ENCODE measurements at places on chromosomes 3 and 15.

GRCh38 chr15:73560501-73561117 lies 72.6 kb downstream of the NPTN start:
- peak; percentile 8 for DNase-seq

GRCh38 chr15:56971571-56971970 lies 53.1 kb downstream of the TCF12 start:
- DNase-seq: no peak

GRCh38 chr15:90423801-90424319 lies 35.8 kb downstream of the IQGAP1 start:
- no peak for DNase-seq

DNA sequence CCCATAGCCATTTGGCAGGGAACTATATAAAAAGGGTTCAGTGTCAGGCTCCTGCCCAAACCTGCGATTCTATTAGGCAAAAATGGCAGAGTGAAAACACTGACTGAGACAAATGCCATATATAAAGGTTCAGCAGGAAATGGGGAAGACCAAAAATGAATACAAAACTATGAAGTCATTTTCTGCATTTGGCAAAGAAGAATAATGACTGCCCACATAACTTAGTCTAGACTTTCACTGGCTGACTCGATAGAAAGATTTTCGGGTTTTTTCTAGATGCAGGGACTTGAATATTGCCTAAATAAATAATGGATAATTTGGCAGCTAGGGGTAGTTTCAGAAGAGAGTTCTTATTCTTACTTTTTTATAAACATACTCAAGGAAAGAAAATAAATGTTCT lies 178.0 kb downstream of the TPRG1 start:
- DNase-seq: no peak

- DNase-seq: no peak
Observed at GRCh38 chr3:143166376-143166775, 46.8 kb downstream of the CHST2 start.

DNA sequence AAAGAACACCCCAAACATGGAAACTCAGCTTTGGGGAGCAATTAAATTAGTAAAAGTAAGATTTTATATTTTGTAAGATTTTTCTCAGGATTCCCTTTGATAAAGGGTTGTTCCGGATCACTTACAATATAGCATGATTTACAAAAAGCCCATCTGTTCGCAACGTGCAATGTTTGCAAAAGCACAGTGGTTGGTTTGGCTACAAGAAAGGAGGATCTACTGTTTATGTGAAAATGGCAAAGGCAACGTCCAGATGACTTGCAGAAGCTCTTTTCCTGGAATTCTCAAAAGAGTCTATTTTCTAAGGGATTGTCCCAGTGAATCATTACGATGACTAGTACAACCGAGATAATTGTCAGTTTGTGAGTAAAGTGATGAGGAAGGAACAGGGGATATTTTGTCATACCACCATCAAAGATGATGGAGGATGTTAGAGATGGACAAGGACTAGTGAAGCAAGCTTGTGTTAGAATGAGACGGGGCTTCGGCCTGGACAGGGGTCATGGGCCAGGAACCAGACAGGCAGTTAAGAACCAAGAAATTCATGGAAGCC lies 71.6 kb downstream of the CRYGS start:
- DNase-seq: no peak

GRCh38 chr3:5141760-5142159 lies 19.7 kb downstream of the ARL8B start:
- DNase-seq: no peak

DNA sequence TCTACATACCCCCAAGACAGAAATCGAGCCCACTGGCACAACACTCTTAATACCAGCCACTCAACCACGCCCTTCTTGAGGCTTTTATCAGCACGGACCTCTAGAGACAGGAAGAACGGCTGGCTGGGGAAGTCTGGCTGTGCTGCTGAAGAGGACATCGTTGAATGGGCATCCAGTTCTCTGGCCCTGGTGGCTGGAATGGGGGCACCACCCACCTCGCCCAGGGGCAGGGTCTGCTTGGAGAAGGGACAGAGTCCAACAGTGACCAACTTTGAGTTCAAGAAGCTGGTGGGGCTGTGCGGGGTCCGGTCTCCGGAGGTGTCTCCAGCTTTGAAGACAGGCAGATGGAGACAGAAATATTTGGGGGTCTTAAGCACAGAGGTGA lies 77.5 kb downstream of the ATP10A start:
- no peak for DNase-seq

- DNase-seq: no peak
Observed at GRCh38 chr3:191085091-191085490, 114.0 kb upstream of the OSTN start.

DNA sequence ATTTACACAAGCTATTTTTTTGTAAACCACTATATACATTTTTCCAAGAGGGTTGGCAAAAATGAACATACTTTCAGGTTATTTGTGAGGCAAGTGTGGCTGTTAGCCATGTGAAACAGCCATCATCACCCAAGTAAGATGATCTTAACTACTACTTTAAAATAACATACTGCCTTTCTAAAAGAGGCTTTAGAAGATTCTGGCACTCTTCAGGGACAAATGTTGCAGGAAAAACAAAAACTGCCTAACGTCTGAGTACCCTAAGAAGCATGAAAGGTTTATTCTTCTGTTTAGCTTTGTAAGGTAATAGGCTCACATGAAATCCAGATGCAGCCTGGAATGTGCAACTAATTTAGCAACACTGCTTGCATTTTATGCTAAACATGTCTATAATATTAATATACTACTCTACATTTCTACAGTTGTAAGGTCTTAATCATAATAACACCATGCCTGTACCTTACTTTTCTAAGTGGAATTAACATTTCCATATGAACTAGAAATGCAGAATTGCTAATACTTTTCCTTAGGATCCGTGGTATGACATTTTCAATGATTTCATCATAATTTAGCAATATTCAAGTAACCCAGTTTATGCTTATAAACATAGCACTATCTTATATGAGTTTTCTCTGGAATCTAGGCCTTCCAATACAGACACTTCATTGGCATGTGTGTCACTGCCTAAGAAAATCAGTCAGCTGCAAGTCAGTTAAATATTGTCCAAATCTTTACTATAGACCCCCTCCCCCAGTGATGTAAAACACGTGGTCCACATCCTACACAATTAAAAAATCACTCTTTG lies 4.5 kb upstream of the LSAMP start:
- no peak for DNase-seq

DNA sequence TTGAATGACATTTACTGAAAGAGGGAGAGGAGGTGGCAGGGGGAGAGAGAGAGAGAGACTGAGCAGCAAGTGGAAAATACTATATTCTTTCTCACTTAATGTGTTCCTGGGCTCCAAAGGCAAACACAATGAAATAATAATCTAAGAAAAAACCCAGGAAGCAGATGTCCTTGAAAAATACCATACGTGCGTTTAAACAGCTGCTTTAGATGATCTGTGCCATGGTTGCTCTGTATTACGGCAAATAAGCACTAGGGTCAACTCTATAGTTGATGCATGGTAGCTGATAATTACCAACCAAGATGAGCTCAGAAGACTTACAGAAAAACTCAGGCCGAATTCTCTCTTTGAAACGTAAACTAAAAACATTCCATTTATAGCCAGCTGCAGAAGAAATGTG lies 410.3 kb upstream of the TBL1XR1 start:
- DNase-seq: no peak

DNA sequence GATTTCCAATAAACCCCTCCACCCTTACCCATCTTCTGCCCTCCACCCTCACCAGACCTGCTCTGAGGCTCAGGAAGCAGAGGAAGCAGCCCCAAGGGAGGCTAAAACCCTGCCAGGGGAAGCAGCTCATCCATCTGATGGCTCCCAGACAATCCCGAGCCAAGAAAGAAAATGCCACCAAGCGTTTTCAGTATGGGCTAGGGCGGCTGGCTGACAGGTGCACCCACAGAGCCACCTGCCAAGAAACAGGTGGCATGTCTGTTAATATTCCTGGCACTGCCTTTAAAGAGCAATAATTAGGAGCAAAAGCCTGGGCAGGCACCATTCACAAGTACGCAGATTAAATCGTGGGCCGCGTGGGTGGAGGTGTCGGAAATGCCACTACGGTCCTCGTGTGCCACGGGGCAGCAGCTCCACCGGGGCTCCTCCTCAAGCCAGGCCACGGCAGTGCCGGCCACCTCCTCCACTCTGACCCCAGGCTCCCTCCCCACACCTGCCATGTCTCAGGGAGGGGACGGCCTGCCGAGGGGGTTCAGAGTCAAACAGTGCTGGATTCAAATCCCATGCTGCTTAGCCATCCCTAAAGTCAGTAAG lies 23.9 kb upstream of the GRIP2 start:
- DNase-seq: no peak

GRCh38 chr3:63876260-63876659 lies 12.6 kb downstream of the ATXN7 start:
- DNase-seq: no peak

DNA sequence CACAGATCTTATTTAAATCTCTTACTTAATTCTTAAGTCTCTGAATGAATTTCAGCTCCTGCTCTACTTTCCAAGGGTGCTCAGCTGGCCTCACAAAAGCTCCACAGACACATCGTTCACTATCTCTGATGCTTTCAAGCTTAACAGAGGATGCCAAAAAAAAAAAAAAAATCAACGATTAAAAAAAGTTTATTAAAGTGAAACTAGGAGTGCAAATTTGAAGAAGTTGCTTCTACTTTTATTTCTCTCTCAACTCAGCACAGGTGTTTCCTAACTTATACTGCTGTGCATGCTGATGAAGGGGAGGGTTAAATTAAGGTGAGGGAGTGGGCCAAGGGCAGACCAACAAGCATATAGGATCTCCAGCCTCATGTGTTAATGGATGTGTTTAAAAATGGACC lies 157.2 kb downstream of the TIGIT start:
- DNase-seq: no peak

DNA sequence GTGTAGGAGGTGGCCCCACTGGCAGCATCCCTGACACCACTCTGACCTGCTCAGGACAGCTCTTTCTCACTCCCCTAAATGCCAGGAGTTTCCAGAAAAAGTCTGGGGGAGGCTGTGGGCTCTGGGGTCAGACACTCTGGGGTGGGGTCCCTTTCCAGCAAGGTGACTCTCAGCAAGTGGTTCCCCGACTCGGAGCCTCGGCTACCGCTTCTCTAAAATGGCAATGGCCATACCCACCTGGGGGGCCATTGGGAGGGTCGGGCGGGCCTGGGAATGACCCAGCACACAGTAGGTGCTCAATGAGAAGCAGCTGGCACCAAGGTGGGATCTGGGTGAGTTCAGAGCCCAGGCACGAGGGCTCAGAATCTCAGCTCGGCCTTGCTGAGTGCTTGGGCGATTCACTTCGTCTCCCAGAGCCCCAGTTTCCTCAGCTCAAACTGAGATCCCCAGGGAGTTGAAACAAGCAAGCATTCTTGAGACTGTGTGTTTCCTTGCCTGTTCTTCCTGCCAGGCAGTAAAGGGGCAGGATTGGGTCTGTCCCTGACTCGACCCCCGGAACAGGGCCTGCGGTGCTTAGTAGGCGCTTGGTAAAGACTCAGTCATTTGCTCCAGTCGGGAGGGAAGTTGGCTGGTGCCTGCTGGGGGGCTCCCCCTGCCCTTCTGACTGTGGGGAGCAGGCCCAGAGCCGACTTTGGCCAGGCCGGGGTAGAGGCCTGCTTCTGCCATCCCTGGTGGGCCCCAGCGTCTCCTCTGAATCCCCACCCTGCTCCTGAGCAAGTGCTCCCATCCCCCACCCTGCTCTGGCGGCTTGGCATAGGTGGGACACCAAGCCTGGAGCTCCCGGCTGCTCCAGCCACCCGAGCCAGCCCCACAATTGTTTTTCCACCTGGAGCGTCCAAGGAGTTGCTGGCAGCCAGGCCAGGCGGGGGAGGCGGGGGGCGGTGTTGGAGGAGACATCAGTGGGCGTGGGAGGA lies 32.9 kb upstream of the FBLN2 start:
- no peak for DNase-seq

DNA sequence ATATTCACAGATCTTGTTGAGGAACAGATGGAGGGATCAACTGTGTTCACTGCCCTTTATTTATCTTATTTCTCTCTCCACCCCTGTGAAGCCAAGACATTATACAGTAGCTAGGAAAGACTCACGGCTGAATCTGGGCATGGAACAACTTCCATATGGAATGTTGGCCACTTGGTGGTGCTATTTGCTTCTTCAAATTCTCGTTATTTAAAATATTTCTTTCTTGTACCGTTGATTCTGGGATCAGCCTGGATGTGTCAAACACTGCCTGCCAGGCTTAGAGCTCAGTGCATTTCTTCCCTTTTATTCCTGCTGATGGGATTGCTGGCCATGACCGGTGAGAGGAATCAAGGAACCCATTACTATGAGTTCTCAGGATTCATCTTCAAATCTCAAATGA lies 17.5 kb upstream of the GASK1A start:
- DNase-seq: peak; percentile 16

DNA sequence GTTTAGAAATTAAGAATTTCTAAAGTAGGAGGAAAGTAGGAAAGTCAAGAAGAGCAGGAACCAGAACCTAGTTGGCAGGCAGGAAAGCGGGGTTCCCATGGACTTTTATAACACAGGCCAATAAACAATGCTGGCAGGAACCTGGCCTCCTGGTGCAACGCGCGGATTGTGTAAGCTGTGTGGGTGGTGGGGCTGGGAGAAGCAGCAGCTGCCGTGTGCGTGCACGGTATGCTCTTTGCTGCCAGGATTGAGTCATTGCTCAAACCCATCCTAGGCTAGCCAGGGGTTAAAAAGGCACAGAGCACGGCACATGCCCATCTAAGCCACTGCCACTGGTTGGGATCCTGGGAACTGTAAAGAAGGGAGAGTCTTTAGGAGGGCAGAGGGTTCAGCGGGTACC lies 209.9 kb upstream of the RGMA start:
- DNase-seq: no peak

- DNase-seq: no peak
Observed at GRCh38 chr3:30248423-30248822, 358.0 kb upstream of the TGFBR2 start.

- peak; percentile 60 for DNase-seq
Observed at GRCh38 chr15:76987896-76988860, 6.7 kb upstream of the PSTPIP1 start.

DNA sequence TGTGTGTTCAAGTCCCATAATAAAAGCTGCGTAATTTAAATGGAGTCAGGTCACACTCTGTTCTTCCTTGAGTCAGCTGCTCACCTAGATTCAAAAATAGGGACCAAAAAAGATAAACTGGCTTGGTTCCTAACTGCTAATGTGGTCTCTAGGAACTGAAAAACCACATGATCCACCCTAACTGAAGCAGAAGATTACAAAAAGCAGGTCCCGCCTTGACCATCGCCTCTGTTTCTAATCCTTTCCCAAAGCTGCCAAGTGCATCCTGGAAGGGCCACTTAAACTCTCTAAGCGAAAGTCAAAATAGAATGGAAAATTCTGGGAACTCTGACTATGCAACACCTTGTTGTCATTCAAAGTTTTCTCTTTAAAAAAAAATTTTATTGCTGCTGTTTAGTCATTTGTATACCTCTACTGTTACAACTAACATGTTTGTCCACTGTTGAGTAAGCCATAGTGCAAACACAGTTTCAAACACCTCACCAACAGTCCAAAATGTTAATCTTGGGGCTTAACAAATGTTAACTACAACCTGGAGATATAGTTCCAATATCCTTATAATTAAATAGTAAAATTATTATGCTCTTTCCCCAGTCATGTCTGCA lies 88.9 kb upstream of the THBS1 start:
- DNase-seq: no peak

Measured in stimulated activated CD4-positive, alpha-beta T cell treated with anti-CD3 and anti-CD28 coated beads, Interleukin-2, amount 100 ng/mL, for 48 hours (primary cell).